ENCODE measurements at places on chromosomes 12 and 14.
A peak's percentile ranks its signal among the peaks of the same experiment; 100 is the strongest.

GRCh38 chr14:105180592-105181548, at the start of gene NUDT14:
Gene NUDT14 (minus strand): TSS chr14:105181312. CDS start chr14:105181209, 103 bp downstream.
- peak; percentile 19 for DNase-seq

DNA sequence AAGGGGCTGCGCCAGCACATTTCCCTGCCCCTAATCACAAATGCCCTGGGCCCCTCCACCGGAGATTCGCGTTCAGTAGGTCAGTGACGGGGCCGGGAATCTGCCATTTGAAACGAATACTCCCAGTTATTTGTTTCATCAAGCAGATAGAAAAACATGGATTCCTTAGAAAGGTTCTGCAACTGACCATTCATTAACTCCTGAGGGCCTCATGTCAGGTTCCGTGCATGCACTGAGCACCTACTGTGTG, 25.6 kb upstream of the UBC start:
- no peak for DNase-seq

- DNase-seq: no peak
Observed at GRCh38 chr12:128637642-128638606, 185.8 kb downstream of the SLC15A4 start.

GRCh38 chr12:1309613-1310012, 284.8 kb downstream of the FBXL14 start:
- no peak for DNase-seq

GRCh38 chr12:85955127-85955526, 81.0 kb downstream of the NTS start:
- DNase-seq: no peak

DNA sequence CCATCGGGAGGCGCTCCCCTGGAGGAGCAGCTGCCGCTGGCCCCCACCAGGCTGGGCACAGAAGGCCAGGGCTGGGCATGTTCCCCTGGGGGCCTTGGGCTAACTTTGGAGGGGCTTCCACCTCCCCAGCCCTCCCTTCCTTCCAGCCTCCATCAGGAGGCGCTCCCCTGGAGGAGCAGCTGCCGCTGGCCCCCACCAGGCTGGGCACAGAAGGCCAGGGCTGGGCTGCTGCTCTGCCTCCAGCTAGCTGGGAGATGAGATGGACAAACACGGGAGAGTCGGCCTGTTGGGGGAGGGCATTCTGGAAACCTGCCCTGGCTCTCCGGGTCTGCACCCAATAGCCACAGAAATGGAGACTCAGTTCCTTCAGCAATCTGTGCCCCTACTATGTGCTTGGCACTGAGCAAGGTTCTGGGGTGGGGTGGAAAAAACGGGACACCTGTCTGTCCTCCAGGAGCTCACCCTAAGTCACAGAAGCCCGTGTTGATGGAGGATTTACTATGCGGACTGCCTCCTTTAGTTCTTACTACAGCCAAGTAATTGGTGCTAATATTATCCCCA, 39.0 kb upstream of the CORO1C start:
- DNase-seq: no peak

GRCh38 chr12:66697404-66697803, 18.5 kb upstream of the GRIP1 start:
- no peak for DNase-seq

DNA sequence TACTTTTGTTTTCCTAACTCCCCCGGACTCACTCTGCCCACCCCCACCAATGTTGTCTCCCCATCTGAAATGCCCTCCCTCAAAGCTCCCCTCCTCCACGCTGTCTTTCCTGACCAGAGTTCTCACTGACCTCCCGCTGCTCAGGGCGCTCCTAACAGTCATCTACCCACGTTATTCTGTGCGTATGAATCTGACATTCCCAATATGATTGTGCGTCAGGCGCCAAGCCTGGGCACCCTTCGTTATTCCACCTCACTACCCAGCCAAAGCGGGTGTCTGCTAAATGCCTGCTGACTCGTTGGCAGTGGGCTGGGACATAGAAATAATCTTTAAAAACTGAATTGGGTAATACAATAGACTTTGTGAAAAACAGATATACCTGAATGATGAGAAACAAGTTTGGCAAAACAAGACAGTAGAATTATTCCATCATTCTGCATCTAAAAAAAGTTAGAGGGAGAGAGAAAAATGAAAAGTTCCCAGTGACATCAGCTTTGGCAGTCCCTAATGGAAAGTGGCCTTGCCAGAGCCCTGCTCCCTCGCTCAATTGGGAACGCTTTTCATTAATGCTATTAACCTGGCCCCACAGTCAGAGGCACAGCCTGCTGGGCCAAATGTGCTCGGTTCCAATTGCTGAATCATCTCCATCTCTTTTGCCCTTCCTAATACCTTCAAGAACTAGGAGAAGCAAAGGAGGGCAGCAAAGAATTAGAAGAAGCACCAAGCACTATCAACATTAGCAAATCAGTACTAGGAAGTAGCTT, 74.0 kb upstream of the PLXNC1 start:
- no peak for DNase-seq

GRCh38 chr14:105392131-105393090, 5.9 kb upstream of the TEX22 start:
- no peak for DNase-seq

- DNase-seq: no peak
Observed at GRCh38 chr14:87231336-87232026, 761.5 kb downstream of the GALC start.

GRCh38 chr14:86404989-86405649, 875.2 kb downstream of the FLRT2 start:
- no peak for DNase-seq

GRCh38 chr14:103503296-103503695, 19.3 kb downstream of the CKB start:
- no peak for DNase-seq

GRCh38 chr14:91387951-91388381, 29.7 kb downstream of the CCDC88C start:
- DNase-seq: no peak

DNA sequence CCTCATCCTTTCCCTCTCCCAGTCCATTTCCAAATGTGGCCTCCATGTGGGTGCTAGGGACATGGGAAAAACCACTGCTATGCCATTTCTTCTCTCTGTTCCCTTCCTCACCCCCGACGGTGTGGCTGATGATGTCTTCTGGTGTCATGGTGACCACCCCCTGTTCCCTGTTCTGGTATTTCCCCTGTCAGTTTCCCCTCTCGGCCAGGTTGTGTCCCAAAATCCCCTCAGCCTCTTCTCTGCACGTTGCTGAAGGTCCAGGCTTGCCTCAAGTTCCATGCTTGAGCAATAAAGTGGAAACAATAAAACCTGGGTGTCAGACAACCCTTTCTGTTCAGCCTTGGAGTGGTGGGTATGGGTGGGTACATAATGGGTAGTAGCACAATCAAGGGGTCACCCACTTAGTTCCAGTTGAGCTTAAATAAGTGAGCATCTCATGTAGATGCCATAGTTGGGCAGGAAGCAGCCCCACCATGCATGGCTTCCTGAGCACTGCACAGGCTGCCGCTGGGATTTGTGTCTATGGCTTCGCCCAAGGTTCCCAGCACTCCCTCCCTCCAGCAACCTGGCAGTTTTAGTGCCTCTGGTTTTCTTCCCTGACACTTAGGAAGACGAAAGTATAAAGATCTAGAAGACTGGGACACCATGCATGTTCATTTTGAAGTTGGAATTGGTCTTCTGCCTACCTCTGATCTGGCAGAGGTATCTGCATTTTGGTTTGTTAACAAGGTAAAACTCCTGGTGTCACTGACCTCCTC, 8.7 kb upstream of the ITFG2 start:
- DNase-seq: no peak

- no peak for DNase-seq
Observed at GRCh38 chr12:107568718-107569117, 116.9 kb upstream of the PWP1 start.

- no peak for DNase-seq
Observed at GRCh38 chr12:81089412-81089811, 11.5 kb downstream of the ACSS3 start.

- DNase-seq: no peak
Observed at GRCh38 chr14:34020014-34020413, 69.1 kb upstream of the EGLN3 start.

- no peak for DNase-seq
Observed at GRCh38 chr14:102665621-102666020, 73.2 kb downstream of the RCOR1 start.

GRCh38 chr14:102774391-102775153, 2.7 kb upstream of the TRAF3 start:
- DNase-seq: peak; percentile 43

DNA sequence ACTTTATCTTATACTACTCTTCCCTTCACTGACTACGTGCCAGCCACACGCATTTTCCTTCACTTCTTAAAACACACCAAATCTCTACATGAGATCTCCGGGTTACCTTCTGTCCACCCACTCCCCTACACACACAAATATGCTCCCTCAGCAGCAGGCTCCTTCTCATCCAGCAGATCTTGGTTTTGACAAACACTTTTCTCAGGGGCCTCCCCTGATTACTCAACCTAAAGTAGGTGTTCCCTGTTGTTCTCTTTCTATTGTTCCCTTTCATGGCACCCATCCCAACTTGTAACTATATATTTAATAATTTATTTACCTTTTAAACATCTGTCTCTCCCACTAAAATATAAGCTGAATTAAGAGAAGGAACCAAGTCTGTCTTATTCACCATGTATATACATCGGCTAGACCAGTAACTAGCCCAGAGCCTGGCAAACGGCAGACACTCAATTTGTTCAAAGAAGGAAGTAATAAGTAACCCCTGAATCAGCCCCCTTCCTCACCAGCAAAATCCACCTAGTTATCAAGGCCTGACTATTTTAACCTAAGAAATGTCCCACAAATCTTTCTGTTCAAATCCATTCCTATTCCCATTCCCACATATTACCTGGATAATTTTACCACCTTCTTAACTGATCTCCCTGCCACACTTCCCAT, 2.7 kb downstream of the C2CD5 start:
- DNase-seq: no peak

- no peak for DNase-seq
Observed at GRCh38 chr14:61934385-61934784, 172.2 kb downstream of the SNAPC1 start.

Measured in NCI-H2227 treated with DMSO at 0.1 percent for 48 hours (cell line).